Stimulated activated CD4-positive, alpha-beta T cell treated with anti-CD3 and anti-CD28 coated beads, Interleukin-1b, Interleukin-23, amount 100 ng/mL, for 1 hour (primary cell): ENCODE measurements at places on chromosomes 4 and X.

DNA sequence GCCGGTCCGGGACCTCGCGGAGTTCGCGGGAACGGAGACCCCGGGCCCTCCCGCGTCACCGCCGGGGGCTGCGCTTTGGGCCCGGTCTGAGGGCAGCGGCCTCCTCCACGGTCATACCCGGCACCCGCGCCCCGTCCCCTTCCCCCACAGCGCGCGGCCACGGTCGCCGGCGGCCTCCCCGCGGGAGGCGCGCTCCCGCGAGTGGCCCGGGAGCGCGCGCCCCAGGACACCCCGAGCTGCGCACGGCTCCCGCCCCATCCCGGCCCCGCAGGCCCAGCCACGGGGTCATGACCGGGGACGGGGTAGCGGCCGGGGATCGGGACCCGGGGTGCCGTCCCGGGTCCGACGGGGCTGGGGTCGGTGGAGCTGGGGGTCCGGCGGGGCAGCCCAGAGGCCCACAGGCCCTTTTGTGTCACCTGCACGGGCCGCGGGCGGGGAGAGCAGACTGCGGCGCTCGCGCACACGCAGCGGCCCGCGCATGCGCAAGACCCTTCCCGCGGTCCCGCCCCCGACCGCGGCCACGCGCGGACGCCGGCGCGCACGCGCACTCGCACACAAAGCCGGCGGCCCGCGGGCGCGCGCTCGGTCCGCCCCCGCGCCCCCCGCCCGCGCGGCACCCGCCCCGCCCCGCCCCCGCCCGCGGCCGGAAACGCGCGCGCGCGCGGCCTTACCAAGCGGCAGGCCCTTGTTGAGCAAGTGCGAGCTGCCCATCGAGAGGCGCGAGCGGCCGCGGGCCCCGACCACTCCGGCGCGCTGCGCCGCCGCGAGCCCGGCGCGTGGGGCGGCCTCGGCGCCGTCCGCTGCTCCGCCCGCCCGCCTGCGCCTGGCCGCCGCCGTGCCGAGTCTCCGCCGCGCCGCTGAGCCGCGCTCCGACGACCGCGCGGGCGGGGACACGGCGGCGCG lies at the start of gene CTBP1:
TSS of gene CTBP1 (minus strand) at position 886 of the 903 bp plus-strand sequence. CDS start 7,799 bp downstream, outside the sequence.
- DNase-seq: peak; percentile 70

DNA sequence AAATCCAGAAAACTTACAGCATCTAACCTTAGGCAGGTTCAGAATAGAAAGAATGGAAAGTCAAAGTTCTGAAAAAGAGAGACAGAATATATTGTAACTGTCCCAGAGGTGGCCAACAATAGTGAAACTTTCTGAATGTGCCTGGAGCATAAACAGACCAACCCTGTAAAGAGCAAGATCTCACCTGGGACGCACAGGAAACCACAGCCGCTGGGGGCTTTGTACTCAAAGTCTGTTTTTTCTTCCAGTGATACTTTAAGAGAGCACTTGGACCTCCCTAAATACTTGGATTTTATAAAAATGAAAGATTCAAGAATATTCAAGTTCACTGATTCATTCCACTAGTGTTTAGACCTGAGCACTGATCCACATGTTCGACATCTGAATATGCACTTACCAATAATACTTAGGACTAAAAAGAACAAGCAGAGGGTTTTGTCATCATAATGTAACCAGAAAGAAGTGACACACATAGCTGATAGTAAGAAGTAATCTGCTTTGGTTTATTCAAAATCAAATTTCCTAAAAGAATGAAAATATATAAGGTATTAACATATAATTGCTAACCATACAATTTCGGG lies 35.3 kb downstream of the ARAP2 start:
- DNase-seq: no peak

- no peak for DNase-seq
Observed at GRCh38 chrX:103687696-103688201, 1.2 kb upstream of the MORF4L2 start.

- DNase-seq: no peak
Observed at GRCh38 chr4:39323821-39324220, 42.3 kb downstream of the RFC1 start.

GRCh38 chr4:169115897-169116254 lies 105.8 kb upstream of the CBR4 start:
- DNase-seq: no peak

- no peak for DNase-seq
Observed at GRCh38 chr4:71680706-71681105, 103.2 kb downstream of the GC start.
